Stimulated activated CD8-positive, alpha-beta memory T cell treated with anti-CD3 and anti-CD28 coated beads, Interleukin-15, amount 100 ng/mL, for 24 hours (primary cell): ENCODE measurements at places on chromosomes 2 and 18.

DNA sequence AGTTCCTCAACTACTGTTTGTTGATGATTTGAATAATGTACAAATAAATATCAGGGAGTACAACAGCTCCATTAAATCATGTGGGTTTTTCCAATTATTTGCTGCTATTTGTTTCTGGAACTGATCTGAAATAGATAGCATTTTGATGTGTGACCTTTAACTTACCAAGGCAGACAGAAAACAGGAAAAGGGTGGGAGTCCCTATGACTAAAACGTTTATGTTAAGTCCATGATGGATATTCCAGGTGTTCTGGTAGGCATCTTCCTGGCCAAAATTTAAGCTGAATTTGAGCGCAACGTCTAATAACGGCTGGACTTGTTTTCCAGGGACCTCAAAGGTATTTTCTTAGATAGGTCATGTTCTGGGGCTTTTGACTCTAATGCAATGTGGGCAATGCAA lies 41.6 kb downstream of the WIPF1 start:
- no peak for DNase-seq

- DNase-seq: no peak
Measured at GRCh38 chr18:49608366-49609255, 46.8 kb downstream of the LIPG start.

DNA sequence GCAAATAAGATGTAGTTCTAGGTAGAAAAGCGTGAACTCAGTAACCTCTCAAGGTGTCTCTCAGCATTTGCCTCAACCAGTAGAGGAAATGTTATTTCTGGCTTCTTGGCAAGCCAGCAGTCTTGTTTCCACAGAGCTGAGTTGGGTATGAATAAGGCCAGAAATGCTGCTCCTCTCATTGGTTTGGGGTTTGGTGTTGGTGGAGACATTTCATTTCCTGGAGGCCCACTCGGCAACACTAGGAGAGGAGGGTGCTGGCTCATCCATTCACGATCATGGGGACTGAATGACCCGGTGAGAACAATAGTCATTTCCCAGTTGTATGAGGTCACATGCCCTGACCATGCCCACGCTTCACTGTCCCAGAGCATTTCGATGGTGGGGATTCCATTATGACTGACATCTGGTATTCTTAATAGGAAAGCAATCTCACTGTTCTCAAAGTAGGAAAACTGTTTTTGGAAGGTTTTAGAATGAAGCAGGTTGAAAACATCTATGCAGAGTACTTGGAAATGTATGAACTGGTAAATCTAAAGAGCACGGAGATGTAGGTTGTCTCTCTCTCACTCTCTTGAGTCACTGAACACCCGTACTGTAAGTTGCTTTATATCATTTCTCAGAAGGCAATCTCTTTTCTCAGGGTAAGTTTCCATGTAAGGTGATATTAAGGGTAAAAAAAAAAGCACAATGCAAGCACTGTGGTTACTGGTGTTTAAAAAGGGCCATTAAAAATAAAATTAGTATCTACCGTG lies 37.1 kb upstream of the CTLA4 start:
- DNase-seq: no peak

DNA sequence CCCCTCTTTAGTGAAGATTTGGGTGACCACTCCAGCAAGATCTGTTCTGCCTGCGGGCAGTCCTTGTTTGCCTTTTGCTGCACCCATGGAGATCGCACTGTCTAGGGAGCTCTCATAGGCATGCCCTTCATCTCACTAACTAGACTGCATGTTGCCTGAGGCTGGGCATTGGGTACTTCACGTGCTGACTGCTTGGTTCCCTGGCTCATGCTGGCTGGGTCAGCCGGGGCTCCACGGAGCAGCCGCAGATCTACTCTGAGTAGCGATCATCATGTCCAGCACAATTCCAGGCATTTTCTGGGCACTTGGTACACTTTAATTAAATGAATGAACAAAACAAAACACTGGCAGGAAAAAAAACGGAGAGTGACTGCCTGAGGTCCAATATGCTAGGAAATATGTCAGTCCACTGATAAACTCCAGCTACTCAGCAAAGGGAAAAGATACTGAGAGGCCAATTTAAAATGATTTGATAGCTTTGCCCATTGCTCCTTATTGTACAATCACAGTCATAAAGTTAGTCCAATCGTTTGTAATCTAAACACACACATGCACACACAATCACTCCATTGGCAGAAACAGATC lies 220.3 kb downstream of the C1D start:
- DNase-seq: no peak

DNA sequence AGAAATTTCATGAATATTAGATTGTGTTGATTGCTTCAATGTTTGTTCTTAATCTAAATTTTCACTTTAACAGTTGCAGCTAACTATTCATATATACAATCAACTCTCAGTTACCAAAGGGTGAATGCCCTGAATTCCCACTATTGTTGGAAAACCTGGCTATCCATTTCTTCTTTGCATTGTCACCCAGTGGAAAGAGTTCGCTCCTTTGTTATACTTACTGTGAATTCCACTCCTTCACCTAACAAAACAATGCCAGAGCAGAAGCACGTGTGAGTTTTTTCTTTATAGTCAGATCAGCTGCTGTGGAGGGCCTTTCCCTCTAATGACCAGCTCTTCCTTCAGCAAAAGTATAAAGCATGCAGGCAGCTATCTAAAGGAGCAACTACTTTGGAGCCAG lies 409.2 kb upstream of the NRP2 start:
- DNase-seq: no peak

GRCh38 chr2:142822190-142822589 lies 55.3 kb upstream of the KYNU start:
- DNase-seq: no peak

DNA sequence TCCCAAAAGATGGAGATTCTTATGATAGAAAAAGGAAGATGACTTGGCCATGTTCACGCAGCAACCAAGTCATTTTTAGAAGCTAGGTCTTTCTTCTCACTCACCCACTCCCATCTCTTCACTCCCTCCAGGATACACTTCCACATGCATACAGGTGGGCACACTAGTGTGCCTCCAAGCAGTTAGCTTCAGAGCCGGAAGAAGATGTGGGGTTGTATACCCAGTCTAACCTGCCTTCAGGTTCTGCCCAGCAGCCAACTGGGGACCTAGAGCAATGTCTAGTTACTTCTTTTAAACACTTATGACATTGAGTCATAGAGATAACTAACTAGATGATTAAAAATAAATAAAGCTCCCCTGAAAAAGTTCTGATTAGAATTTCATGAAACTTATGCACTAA lies 21.8 kb upstream of the TANK start:
- no peak for DNase-seq

DNA sequence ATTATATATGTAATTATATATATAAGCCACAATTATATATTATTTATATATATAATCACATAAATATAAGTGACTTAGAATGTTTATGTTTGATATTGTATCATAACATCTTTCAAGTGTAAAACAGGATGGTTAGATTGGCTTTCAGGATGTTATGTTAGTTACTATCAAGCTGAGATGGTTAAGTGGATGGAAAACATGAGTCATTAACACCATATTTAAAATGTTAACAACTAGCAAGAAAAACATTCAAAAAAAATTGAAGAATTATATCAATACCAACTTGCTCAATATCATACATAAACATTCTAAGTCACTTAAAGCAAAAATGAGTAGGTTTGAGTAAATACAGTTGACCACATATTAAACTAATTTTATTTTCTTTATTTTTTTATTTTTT lies 21.8 kb upstream of the RAB27B start:
- DNase-seq: no peak

DNA sequence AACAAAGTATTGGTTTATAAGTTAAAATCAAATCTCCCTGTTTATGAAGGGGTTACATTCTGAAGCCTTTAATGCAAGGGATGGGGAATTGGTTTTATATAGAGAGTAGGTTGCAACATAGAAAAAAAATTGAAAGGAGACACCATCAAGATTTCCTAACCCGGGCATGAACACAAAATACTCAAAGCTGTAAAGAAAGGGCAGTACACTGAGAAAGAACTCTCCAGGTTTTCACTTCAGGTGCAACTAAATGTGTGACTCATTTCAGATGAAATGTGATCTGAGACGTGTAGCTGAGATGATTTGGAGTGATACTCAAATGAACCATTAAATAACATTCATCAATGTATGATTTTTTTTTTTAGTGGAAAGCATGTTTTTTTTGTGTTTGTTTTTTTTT lies 43.6 kb downstream of the SANBR start:
- no peak for DNase-seq

DNA sequence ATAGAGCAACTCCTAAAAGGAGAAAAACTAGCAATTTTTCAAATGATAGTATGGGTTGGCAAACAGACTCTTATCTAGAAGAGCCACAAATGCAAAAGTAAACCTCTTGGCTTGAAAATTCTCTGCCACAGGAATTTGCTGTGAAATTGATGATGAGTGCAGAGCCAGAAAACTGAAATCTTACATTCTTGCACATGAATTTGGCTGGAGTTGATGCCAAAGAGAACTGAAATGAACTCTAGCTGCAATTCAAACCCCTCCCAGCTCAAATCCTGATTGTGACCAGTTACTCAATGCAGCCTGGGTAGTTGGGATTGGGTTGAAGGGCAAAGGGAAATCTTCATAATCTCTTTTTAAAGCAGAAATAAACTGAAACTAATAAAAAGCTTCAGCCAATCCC lies 266.6 kb downstream of the PDE11A start:
- no peak for DNase-seq

DNA sequence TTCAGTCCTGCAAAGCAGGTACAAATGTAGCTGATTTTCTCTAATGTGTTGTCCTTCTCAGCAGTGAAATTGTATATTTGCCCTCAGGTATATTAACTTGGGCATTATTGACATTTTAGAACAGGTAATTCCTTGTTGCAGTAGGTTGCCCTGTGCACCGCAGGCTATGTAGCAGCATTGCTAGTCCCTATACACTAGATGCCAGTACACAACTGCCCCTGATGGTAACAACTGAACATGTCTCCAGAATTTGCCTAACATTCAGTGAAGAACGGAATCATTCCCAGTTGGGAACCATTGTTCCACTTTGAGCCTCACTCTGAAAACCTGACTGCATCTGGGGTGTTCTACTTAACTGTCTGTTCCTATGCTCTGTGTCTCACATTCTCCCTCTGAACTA lies 23.1 kb upstream of the TFPI start:
- DNase-seq: no peak

DNA sequence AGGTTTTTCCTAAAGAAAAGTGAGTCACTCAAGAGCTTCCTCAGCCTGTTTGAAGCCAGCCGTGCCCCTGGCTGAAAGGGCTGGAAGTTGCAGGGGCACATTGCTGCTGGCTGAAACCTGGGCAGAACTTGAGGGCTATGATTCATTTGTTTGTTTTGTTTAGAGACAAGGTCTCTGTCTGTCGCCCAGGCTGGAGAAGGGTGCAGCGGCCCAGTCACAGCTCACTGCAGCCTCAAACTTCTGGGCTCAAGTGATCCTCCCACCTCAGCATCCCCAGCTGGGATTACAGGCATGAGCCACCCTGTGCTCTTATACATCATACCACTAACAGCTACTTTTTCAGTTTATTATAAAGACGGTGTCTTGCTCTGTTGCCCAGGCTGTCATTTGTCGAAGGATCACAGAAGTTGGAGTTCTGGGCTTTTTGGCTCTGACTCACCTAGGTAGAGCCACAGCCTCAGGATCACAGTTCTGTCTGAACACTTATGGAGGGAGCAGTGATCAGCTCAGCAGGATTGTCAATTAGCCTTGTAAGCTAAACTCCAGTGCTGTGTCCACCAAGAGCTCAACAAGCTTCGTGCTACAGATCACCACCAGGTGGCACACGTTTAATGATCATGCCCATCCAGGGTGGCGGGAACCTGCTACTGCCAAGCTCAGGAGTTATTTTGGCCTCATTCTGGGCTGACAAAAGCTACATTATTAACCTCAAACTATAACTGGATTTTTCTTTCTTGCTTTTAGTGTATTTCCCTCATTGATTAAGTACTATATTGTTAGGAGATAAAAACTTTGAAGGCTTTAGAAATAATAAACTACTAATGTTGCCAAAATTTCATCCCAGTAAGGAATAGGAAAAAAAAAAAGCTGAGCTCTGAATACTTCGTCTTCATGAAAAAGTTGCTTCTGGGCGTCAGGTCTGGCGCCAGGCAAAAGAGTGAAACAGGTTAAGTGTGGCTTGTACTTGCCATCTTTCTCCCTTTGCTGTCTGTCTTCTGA lies 57.9 kb downstream of the ARHGEF33 start:
- peak; percentile 15 for DNase-seq

DNA sequence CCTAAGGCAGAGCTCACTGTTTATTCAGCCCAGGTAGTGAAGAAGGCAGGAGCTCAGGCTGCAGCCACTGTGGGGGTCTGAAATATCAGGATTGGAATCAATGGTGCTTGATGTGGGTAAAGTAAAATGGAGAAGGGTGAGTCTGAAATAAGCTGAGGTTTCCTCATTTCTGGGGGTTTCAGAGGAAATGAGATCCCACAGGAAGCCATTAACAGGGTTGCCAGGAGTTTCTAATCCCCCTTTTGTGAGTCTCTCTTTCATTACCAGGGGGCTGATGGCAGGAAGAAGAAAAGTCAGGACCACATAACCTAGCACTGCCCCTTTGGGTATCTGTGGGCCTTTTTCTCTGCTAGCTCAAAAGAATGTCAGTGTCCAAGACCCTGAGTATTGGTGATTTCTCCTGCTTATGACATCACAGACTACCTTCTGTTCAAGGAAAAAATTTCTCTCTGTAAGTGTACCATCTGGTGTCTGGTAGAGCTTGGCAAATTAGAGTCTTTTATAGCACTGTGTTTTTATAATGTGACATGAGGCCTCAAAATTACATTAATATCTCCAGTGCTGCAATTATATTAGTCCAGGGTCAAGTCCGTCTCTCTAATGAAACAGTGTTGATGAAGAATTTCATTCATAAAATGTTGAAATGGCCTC lies 56.0 kb downstream of the LBH start:
- DNase-seq: no peak

GRCh38 chr2:46548521-46549144 lies 69.3 kb downstream of the TMEM247 start:
- no peak for DNase-seq

- no peak for DNase-seq
Measured at GRCh38 chr2:170991398-170992182, 62.5 kb downstream of the GORASP2 start.

DNA sequence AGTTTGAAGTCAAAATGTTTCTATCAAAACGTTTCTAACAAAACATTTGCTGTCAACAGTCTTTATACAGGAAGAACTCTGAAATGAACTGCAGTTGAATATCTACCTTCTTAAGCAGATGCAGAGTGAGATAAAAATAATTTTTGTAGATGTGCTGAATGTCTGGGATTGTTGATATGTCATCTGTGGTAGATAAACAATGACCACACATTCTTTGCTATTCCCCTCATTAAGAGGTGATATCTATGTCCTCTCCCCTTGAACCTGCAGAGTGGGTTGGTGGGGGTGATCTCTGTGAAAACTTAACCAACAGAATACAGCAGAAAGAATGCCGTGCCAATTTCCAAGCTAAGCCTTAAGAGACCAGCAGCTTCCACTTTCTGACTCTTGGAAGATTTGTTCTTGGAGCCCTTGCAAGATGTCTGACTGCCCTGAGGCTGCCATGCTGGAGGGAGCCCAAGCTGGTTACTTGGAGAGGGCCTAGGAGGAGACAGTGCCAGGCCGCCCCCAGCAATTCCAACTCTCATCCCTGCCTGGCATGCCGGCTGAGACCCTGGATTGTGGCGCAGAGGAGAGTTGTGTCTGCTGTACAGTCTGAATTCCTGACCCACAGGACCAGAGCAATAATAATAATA lies 80.8 kb downstream of the COLEC12 start:
- DNase-seq: no peak
